Left renal pelvis (tissue), 4 donors: ENCODE measurements at places on chromosomes 13 and 19.
A peak's percentile ranks its signal among the peaks of the same experiment; 100 is the strongest.

DNA sequence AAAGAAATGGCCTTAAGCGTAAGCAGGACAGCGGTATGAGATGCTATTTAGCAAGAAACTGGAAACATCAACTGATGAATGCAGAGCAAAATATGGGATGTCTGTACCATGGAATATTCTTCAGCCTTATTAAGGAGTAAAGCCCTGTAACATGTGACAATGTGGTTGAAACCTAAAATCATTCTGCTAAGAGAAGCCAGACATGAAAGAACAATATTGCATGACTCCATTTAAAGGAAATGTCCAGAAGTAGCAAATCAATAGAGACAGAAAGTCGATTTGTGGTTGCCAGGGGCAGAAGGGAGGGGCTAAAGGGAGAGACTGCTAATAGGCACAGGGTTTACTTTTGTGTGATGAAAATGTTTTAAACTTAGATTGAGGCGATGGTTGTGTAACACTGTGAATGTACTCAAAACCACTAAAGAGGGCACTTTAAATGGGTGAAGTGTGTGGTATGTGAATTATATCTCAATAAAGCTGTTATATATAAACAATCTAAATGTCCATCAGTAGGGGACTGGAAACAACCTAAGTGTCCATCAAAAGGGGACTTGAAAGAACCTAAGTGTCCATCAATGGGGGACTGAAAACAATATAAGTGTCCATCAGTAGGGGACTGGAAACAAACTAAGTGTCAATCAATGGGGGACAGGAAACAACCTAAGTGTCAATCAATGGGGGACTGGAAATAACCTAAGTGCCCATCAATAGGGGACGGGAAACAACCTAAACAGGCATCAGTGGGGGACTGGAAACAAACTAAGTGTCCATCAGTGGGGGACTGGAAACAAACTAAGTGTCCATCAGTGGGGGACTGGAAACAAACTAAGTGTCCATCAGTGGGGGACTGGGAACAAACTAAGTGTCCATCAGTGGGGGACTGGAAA lies 45.4 kb downstream of the CCL25 start:
- no peak for DNase-seq

DNA sequence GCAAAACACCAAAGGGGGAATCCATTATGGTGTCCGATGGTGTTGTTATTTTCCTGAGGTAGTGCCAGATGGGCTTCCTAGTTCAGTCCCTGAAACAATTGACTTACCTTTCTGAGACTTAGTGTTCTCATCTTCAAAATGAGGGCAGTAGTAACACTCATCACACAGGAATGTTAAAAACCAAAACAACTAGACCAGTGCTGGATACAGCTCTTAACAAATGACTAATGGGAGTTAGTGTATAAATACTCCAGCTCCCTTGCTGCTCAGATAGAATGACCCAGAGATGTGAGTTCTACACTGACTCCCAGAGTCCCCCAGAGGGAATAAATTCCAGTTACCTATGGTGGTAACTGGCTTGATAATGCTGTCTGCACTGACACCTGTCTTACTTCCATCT lies 49.9 kb downstream of the MBD3L2B start:
- DNase-seq: no peak

DNA sequence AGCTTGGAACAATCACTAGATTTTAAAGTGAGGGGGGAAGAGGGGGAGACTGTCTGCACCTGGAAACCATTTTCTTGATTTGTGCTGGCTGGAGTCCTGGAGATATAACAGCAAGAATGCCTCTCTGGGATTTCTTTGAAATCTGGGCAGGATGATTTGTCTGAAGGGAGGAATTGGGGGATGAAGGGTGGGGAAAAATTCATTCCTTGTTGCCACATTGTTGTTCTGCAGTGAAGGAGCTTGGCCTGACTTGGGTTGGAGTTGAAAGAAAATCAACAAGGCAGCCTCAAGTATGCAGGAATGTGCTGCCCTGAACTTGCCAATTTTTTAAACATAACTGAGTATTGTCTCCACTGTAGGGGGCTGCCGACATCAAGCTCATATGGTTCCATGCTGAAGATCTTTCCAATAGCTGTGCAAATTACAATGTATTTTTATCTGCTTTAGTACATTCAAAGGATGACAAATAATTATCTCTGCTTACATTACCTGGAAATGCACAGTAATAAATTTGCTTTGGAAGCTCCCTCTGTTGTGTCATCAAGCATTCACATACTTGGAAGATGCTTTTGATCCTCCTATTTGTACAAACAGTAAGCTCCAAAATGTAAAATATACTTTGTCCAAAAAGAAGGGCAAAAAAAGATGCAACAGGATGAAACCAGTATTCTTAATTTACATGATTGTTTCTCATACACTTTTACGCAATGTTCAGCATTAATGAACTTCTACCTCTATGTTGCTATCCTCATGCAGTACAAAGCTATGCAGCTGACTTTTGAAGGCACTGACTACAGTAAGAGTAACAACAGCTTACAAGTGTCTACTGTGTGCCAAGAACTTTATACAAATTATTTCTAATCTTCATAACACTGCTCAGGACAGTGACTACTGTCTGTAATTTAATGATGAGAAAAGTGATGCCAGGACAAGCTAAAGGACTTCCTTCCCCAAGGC lies 627.9 kb upstream of the KLF12 start:
- no peak for DNase-seq

DNA sequence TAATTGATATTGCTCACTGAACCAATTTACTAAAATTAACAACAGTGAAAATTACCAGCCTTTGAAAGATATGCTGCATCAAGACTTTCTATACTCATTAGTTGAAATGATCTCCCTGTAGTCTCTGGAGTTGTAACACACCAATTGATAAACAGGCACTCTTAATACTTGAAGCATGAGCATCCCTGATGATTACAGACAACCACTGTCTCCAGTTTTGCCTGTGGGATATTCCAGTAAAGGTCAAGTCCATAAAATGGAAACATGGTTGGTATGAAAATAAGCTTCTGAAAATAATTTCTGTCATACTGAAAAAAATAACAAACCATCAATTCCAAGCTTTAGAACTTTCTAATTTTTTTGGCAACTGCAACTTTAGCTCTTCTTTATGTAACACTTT lies 405.8 kb downstream of the SPRY2 start:
- no peak for DNase-seq

GRCh38 chr13:36193151-36193855 lies 21.1 kb downstream of the SOHLH2 start:
- DNase-seq: no peak

GRCh38 chr19:46466536-46467196 lies 4.7 kb downstream of the PNMA8A start:
- DNase-seq: no peak

- DNase-seq: no peak
These were observed 8.9 kb downstream of the RTBDN start for GRCh38 chr19:12825254-12826131.

DNA sequence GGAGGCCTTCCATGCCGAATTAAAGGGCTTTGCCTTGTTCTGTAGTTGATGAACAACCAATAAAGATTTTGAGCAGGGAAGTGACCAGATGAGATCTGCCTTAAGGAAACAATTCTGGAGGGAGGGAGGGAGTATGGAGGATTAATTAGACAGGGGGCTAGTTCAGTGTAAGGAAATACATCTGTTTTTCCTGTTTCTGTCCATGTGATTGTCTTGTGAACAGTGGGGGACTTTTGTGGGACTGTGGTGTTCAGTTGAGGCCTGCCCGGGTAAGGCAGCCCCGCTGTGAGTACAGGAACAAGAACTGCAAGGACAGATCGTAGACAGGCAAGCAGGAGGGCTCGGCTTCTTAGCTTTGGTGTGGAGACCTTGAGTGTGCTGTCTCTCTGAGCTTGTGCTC lies 59.0 kb downstream of the DGKH start:
- DNase-seq: no peak

DNA sequence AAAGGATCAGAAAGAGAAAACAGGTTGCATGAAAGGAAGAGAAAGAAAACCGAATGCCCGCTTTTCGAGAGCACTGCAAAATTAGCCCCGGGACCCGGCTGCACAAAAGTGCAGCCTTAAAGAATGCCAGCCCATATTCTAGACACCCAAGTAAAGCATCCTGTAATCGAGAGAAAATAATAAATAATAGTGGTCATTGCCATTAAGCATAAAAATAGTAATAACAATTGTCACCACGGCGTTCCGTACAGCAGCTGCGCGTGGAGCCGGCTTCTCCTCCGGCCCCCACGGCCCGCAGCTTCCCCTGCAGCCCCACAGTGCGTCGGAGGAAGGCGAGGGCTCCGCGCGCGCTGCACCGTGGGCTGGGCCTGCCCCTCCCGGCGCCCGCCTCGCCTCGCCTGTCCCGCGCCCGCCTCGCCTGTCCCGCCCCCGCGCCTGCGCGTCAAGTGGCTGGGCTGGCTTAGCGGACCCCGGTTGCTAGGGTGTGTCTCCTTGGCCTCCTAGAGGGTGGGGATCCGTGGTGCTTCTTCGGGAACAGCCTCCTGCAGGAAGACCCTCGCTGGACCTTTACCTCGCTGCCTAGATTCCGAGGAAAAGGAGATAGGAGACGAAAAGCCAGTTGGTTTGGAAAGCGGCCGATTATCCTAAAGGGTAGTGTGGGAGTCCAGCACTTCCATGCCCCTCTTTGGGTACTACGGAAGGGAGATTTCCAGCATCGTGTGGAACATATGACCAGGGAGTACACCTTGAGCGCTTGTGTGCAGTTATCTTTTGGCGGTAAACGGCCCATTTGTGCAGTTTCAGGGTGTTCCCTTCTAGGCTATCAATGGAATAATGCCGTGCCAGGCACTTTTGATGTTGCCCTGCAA lies at the start of gene LRRC63:
Gene LRRC63, plus strand, starts transcription at position 446 of the 869 bp plus-strand sequence. CDS start 1,107 bp downstream, outside the sequence.
- peak; percentile 42 for DNase-seq

- DNase-seq: peak; percentile 45
These were observed 1.0 kb upstream of the CEACAM1 start for GRCh38 chr19:42529248-42529764.

DNA sequence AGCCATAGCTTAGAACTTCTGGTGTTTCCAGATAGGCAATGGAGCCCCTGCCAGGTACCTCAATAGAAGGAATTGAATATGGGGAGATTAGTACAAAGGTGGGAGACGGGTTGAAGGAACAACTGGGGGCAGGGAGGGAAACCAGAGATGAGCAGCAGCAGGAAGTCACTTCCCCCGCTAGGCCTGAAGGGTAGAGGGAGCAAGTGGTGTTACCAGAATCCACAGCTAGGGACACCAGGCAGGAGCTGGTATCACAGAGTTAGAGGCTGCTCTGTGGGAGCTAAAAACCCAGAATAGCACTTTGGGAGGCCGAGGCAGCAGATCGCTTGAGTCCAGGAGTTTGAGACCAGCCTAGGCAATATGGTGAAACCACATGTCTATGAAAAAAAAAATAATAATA lies 15.3 kb upstream of the HNRNPUL1 start:
- DNase-seq: no peak

- DNase-seq: no peak
These were observed 11.1 kb downstream of the TTYH1 start for GRCh38 chr19:54426291-54426931.

DNA sequence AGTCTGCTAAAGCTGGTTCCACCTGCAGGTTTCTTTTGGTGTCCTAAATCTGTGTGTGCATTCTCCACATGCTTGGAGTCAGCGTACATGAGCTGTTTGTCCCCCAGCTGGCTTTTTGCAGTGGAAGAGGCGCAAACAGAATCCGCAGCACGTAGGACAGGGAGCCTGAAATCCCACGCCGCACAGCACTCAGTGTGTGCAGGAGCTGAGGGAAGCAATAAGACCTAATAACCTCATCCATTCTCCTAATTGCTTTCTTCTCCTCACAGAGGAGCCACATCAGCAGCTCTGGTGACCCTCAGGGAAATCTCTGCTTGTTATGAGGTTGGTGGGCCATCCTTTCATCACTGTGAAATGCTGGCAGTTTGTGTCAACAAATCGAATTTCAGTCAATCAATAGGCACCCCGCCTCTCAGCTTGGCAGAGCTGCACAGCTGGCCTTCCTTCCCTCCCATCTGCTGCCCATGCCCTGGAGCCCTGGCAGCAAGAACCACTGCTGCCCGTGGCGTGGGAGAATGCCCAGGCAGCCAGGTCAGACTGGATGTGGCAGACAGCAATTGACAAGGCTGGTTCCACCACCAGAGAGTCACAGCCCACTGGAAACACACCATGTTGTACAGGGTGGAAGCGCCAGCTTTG lies 136.7 kb downstream of the ZDHHC20 start:
- no peak for DNase-seq

GRCh38 chr19:18503971-18504885 lies 17.6 kb downstream of the ELL start:
- DNase-seq: no peak

GRCh38 chr13:91739751-91740150 lies 341.3 kb downstream of the GPC5 start:
- DNase-seq: no peak

- no peak for DNase-seq
These were observed 129.0 kb upstream of the SPRY2 start for GRCh38 chr13:80469853-80470381.

DNA sequence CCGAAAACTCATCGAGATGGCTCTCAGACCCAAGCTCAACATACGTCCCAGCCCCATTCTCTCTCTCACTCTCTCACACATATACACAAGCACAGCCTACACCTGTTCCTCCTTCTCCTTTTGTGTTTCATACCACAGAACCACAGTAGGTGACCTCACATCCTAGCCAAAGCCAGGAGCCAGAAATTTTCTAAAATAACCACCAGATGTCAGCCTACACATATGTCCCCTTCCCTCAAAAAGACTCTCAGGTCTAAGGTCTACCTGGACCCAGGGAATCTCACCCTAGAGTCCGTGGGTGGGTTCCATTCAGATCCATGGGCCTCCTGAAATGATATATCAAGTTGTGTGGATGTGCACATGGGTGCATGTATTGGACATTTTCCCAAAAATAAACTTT lies 104.2 kb upstream of the IPO5 start:
- no peak for DNase-seq

DNA sequence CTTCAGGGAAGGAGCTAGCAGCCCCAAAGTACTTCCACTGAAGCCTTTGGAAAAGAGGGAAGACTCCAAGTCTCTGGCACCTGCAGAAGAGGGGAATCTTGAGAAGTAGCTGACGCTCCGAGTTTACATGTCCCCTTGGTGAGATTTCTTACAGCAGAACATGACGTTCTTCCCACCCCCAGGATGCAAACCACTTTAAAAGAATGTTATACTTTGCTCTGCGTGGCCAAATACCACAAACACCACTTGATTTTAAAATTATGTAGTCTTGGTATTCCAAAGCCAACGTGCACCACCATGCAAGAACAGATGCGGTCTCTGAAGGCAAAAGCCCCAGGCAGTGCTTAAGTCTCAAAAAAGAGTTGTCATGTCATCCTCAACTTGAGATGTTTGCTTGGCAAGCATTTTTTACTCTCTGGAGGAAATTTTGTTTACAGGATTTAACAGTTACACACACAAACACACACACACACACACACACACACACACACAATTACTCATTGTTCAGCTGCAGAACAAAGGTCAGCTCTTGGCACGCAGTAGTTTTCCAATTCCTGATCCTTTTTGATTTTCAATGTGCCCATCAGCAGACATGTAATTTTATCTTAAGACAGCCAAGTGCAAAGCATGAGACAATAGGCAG lies 106.1 kb downstream of the RGCC start:
- no peak for DNase-seq

DNA sequence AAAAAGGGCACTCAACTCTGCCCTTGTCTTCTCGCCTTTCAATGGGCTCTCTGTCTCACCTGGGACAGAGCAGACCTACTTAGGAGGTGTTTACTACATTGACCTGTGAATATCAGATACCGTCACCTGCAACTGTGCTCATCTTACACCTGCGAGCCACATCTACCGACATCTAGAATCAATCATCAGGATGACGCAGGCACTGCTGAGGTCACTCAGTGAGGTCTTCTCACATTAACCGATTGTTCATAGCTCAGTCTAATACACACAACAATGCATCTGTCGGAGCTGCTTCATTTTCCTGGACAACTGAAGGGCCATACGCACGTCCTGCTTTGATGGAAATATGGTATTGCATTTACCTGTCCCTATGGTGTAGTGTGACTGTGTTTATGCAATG lies 211.9 kb downstream of the FGF9 start:
- DNase-seq: no peak
